HS-27A (cell line): ENCODE measurements at places on chromosomes 7 and 10.

GRCh38 chr10:26637521-26638275, 59.8 kb upstream of the PDSS1 start:
- DNase-seq, result no peak

GRCh38 chr7:77684030-77684429, 12.2 kb upstream of the RSBN1L start:
- DNase-seq, result no peak

GRCh38 chr10:17454161-17455014, at the start of gene ST8SIA6:
Gene ST8SIA6, minus strand, starts transcription at chr10:17454595. Its CDS starts 340 bp downstream, at chr10:17454255.
- no peak for DNase-seq

GRCh38 chr7:135522509-135522908, 12.6 kb upstream of the CNOT4 start:
- DNase-seq, result no peak

GRCh38 chr7:157704365-157704764, 367.6 kb downstream of the DNAJB6 start:
- DNase-seq, result no peak

GRCh38 chr7:86926732-86927131, 132.7 kb downstream of the ELAPOR2 start:
- DNase-seq, result no peak

GRCh38 chr7:20287317-20287716, 43.4 kb upstream of the ITGB8 start:
- no peak for DNase-seq

- no peak for DNase-seq
Observed at GRCh38 chr7:40747856-40748255, 613.1 kb downstream of the SUGCT start.

DNA sequence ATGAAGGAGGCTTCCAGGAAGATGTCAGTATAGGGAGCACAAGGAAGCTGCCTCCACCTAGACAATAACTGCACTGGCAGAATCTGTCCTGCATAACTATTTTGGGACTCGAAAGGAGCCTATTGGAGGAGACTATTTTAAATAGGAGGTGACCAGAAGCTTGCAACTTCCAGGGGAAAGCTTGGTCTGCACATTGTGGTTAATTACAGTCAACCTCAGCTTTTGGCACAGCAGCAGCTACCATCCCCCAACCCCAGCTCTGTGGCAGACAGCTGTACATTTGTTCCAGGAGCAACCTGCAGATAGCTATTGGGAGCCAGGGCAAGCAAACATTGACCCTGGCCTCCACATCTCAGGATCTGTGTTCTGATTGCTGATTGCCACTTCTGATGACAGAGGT, 46.3 kb upstream of the NANOS1 start:
- DNase-seq, result no peak

- DNase-seq, result no peak
Observed at GRCh38 chr7:141954334-141954733, 7.6 kb upstream of the CLEC5A start.

GRCh38 chr10:24984906-24985305, 31.1 kb downstream of the ENKUR start:
- no peak for DNase-seq

GRCh38 chr10:66924674-66925345, 1.0 kb upstream of the LRRTM3 start:
- DNase-seq, result no peak

DNA sequence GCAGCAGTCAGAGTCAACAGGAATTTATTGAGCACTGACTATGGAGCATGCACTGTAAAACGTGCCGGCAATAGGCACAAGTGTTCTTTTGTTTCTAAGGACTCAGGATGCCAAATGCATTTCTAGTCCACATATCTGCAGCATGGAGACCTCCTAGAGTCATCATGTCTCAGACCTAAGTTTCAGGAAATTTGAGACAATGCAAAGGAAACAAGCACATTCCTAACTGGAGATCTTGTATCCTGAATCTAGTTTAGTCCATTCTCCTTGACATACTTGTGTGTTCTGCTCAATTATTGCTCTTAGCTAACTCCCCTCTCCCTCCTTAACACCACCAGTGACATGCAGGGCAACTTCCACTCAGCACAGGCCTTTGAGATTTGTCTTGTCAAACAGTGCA, 173.2 kb downstream of the ZNF438 start:
- no peak for DNase-seq

GRCh38 chr7:103058122-103058521, 16.5 kb downstream of the FBXL13 start:
- no peak for DNase-seq

- no peak for DNase-seq
Observed at GRCh38 chr10:101080933-101081931, 19.4 kb downstream of the KAZALD1 start.

DNA sequence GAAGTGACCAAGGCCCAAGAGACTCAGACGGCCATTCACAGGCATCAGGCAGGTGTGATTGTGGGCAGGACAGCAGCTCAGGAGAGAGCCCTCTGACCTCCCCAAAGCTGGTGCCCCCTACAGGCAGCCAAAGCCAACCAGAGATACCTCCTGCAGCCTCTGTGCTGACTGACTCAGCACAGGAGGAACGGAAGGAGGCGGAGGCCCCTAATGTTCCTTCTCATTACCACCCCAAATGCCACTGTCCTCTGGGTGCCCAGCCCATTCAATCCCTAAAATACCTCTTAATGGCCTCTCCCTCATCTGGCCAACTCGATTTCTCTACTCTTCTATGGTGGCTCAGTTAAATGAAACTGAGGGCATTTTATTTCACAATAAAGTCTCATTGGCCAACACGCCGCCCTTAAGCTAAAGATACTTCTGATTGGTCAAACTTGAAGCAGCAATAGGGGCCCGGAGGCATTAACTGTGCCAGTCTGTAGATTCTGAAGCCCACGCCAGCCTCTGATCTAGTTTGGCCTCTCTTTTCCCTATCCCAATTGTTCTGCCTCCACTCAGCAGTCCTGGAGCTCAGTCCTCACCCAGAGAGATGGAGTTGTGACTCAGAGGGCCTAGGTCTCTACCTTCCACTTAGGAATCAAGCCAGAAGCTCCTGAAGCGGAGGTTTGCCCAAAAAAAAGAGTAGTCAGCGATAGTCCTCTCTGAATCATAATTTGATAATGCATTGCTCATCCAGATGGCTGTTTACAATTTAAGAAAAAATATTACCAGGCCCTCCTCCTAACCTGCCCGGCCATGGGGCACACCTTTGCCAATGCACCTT, 1.2 kb downstream of the CYREN start:
- no peak for DNase-seq

DNA sequence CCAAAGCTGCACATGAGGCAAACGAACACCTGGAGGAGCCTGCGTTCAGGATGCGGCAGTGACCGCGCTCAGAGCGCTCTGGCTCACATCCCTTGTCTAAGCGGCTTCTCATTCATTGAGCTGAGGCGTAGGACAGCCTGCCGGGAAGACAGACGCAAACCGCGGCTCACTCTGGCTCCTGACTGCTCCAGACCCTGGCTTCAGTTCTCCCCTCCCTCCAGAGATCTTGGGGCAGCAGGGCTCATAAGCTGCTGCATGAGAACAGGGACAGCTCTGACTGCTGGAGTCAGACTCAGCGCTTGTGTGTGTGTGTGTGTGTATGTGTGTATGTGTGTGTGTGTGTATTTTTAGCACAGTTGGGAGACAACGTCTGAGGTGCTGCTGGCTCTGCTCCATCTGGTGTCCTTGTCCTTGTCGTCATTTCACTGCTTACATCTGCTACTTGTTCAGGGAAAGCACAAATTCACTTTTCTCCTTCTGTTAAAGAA, 15.8 kb upstream of the LYZL2 start:
- no peak for DNase-seq

- DNase-seq, result no peak
Observed at GRCh38 chr10:70512149-70512639, 33.6 kb downstream of the PALD1 start.

- no peak for DNase-seq
Observed at GRCh38 chr10:31358688-31359330, 39.8 kb downstream of the ZEB1 start.

DNA sequence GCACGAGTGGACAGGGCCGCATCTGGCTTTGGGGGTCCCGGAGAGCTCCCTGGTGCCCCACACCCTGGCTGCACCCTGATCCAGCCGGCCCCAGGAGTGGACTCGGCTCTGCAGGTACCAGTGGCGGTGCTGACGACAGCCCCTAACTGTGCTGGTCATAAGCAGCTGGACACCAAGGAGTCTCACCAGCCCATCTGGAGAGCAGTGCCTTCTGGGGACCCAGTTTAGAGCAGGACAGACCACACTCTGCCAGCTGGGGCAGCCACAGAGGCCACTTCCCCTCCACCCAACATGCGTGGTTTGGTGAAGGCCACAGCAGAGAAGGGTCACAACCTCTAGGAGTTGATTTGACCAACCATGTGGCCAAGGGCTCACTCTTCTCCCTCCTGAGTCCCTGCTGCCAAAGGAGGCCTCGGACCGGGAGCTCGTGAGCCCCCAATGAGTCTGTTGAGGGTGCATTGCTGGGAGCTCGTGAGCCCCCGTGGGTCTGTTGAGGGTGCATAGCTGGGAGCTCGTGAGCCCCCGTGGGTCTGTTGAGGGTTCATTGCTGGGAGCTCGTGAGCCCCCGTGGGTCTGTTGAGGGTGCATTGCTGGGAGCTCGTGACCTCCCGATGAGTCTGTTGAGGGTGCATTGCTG, 16.0 kb upstream of the INPP5A start:
- DNase-seq, result no peak

- DNase-seq, result no peak
Observed at GRCh38 chr10:78762086-78762630, 306.6 kb upstream of the ZMIZ1 start.

DNA sequence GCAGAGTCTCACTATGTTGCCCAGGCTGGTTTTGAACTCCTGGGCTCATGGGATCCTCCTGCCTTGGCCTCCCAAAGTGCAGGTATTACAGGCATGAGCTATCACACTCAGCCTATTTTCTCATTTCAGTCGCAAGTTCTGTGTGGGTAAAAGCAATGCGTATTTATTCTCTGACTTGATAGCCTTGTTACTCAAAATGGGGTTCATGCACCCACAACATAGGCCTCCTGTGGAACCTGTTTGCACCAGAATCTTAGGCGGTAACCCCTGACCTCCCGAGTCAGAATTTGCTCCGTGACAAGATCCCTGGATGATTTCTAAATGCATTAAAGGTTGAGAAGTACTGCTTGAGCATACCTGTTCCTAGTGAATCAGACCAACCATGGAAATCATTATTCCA, 7.3 kb downstream of the IL2RA start:
- DNase-seq, result no peak

GRCh38 chr10:31949266-31949665, 20.6 kb upstream of the ARHGAP12 start:
- DNase-seq, result no peak

DNA sequence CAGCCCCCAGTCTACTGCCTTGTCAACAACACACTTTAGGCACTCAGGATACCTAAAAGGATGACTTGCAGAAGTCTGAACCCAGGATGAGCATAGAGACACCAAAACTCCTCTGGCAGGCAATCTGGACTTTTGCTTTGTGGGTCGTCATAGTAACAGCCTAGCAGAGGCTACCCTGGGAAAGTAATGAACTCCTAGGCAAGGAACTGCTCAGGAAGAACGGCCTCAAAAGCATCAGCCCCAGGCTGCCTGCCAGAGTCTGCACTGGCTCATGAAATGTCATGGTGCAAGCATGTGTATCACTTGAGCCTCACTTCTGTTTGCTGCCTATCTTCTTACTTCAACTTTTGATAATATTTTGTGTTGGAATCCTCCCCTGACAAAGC, 715.1 kb downstream of the GRID1 start:
- no peak for DNase-seq

GRCh38 chr7:27185854-27186667, 1.0 kb upstream of the HOXA11 start:
- no peak for DNase-seq

DNA sequence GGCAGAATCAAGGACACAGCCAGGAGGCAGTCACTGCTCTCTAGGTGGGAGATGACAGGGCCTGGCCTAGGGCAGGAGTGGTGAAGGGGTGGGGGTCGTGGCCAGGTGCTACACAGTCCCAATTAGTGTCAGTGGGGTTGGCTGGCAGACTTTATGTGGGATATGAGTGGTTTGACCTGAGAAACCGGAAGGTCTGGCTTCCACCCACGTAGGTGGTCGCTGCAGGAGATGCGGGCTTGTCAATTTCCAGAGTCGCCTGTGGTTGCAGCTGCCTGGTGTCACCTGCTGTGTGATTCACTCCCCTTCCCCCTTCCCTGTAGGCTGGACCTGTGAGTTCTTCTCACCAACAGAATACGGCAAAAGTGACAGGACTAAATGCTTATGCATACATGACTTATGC, 124.3 kb downstream of the KLF6 start:
- DNase-seq, result no peak

DNA sequence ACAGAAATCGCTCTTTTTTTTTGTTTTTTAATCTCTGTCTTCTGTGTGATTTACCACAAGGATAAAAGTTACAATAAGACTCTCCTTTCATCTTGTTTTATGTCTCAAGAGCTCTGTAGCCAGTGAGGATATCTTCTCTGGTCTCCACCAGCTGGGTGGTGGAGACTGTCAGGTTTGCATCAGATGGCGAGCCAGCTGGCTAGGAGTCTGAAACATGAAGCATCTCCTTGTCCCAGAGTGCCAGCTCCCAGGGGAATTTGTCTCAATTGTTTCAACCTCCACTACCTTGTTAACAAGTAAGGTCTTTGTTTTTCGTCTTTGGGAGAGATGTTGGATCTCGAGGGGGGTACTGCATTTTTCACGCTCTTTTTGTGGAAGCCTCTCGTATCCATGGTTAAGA, 47.3 kb downstream of the FRMPD2 start:
- no peak for DNase-seq

DNA sequence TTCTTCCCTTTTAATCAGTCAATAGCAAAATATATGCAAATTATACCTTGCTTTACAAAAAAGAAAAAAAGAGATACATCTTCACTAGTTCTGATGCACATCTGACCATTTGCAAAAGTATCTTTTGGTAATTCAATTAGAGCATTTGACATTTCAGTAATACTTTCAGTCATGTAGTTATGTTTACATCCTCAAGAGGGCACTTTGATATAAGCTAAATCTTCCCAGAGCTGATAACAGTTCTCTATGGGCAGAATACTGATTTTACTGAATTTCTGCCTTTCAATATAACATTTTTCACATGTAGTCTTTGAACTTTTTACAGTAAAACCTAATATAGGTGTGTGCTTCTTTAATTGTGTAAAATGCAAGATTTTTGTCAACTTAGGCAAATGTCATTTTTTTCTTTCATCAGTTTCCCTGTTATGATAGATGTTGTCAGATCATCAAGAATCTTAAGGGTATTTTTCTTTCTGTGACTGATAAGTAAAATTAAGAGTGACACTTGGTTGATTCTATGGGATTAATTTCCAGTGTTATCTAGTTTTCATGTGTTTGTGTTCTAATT, 703.5 kb upstream of the SEMA3D start:
- no peak for DNase-seq
